ENCODE measurements at places on chromosomes 5 and 9.

GRCh38 chr5:58241389-58241788, 218.5 kb downstream of the PLK2 start:
- no peak for DNase-seq

DNA sequence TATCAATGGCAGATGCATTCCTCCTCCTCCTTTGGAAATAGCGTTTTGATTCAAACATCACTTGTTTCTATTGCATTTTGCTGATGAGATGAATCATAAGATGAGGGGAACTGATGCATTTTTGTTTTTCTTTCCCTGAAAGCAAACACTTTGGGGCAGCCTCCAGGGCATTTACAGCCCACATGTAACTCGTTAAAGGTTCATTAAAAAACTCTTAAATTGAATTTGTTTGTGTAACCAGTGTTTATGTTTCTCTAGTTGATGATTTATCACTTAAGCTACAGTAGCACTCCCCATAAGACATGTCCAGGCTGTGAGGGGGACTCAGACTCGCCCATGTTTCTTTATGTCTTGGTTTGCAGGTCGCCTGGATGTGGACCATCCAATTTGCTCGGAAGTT, 246.1 kb upstream of the ANKH start:
- DNase-seq: no peak

GRCh38 chr5:56910210-56910965, 992 bp downstream of the SETD9 start:
- no peak for DNase-seq

DNA sequence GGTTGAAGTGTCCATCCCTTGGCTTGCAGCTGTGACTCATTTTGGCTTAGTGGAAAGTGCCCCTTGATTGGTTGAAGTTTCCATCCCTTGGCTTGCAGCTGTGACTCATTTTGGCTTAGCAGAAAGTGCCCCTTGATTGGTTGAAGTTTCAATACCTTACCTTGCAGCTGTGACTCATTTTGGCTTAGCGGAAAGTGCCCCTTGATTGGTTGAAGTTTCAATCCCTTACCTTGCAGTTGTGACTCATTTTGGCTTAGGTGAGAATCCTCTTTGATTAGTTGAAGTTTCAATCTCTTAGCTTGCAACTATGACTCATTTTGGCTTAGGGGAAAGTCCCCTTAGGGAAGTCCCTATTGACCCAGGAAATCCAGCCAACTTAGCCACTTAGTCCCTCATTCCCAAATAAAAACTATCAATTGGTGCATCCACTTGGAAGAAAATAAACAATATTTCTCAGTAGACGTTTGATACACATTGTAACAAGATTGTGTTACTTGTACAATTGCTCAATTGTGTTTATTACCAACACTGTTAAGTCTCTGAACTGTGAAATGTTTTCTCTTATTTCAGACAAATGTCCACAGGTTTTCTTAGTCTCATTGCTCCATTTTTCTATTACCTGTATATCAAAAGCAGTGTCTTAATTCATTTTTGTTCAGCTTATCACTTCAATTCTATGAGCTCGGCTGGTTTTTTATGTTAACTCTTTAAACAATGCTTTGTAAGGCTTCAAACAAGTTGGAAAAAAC, 2308.8 kb upstream of the ACO1 start:
- DNase-seq: no peak

DNA sequence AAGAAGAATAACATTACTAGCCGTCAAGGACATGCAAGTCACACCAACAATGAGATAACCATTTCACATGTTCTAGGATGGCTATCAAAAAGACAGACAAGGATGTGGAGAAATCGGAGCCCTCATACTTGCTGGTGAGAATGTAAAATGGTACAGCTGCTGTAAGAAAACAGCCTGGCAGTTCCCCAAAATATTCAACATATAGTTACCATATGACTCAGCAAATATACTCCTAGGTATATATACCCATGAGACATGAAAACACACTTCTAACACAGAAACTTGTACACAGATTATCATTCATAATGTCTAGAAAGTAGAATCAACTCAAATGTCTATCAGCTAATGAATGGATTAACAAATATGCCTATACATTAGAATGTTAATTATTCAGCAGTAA, 105.4 kb upstream of the PCAT7 start:
- no peak for DNase-seq

DNA sequence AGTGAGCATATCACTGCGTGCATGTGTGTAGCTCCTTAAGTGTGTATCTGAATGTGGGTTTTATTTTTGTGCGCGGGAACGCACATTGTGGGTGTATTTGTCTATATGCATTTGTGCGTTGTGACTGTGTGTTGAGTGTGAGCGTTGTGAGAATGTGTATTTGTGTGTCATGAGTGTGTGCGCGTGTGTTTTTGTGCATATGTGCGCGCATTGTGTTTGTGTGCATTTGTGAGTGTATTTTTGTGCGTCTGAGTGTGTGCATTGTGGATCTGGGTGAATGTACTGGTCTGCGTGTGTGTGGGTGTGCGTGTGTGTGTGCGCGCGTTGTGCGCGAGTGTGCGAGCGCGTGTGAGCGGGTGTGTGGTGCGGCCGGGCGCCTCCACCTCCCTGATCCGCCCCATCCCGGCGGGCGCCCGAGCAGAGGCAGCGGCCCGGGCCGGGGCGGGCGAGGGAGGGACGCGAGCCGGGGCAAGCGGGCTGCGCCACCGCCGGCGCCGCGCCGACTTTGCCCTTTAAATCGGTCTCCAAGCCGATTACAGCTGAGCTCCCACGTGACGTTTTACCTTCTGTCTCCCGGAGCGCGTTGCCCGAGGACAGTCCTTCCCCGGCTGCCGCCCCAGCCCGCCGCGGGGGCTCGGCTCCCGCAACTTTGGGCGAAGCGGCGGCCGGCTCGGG, at the start of gene RASGRF2:
RASGRF2 (plus strand) TSS at position 596 of the 675 bp plus-strand sequence. CDS start 376 bp downstream, outside the sequence.
- peak; percentile 35 for DNase-seq

DNA sequence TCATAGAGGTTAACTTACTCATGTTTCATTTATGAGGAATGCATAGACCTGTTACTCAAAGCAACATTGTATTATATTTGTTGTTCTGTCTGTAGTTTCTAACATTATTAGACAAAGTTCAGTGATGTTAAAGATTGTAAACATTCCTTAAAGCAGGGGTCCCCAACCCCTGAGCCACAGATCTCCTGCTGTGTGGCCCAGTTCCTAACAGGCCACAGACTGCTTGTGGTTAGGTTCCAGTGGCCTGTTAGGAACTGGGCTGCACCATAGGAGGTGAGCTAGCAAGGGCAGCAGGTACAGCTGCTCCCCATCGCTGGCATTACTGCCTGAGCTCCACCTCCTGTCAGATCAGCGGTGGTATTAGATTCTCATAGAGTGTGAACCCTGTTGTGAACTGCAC, 181.1 kb downstream of the KDM4C start:
- DNase-seq: no peak

GRCh38 chr5:140988100-140988499, 21.8 kb downstream of the PCDHAC2 start:
- DNase-seq: no peak

GRCh38 chr9:5624655-5625054, 4.3 kb upstream of the RIC1 start:
- DNase-seq: no peak

- no peak for DNase-seq
These were observed 7.6 kb upstream of the GRPEL2 start for GRCh38 chr5:149337736-149338135.

GRCh38 chr9:99003308-99003707, 59.6 kb downstream of the COL15A1 start:
- no peak for DNase-seq

- no peak for DNase-seq
These were observed 27.3 kb downstream of the ANP32B start for GRCh38 chr9:98010445-98010844.

- DNase-seq: no peak
These were observed 7.3 kb downstream of the GCNT1 start for GRCh38 chr9:76466299-76466605.

DNA sequence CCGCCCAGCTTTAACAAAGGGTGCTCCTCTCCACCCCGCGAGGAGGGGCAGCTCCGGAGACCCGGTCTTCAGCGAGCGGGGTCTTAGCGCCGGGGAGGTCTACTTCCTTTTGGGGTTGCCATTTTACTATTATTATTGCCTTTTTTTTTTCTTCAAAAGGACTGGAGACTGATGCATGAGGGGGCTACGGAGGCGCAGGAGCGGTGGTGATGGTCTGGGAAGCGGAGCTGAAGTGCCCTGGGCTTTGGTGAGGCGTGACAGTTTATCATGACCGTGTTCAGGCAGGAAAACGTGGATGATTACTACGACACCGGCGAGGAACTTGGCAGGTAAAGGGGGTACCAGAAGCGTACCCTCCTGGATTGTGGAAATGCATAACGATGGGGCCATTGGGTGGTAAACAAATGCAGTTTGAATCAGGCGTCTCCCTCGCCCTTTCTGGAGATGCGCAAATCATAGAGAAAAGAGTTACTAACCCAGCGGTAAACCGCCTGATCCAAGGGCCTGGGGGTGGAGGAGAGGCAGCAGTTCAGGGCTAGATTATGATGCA, 1.2 kb downstream of the DAPK1 start:
- no peak for DNase-seq

- DNase-seq: no peak
These were observed 4.4 kb upstream of the GTF3C5 start for GRCh38 chr9:133026426-133026825.

DNA sequence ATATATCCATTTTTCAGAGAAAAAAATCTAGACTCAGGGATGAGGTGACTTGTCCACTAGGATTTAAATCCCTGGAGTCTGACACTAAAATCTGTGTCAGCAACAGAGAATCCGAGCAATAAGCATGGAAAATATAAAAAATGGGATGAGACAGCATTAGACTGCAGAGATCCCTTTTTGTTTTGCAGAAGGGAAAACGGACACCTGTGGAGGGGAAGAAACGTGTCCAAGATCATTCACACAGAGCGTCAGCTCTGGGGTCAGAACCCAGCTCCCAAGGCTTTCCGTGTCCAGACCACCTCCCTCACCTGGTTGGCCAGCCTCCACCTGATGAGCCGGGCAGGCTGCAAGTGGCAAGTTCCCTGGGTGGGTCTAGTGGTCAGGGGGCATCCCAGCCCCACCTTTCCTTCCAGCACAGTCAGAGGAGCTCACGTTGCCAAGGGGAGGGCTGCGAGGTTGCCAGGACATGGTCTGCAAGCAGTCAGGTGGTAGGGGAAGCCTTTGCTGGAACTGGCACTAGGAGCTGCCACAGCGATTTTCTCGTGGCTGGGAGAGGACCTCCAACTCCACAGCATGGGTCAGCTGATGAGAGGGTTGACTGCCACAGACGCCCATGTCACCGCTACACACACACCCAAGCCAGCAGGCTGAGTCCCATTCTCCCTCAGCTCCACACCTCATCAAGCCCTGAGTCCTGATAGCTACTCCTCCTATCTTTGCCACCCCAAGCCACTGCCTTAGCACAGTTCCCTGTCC, 65.9 kb upstream of the CPLX2 start:
- no peak for DNase-seq

GRCh38 chr5:157292599-157292998, 26.7 kb downstream of the CYFIP2 start:
- no peak for DNase-seq

GRCh38 chr9:37155601-37156000, 35.2 kb downstream of the ZCCHC7 start:
- no peak for DNase-seq

DNA sequence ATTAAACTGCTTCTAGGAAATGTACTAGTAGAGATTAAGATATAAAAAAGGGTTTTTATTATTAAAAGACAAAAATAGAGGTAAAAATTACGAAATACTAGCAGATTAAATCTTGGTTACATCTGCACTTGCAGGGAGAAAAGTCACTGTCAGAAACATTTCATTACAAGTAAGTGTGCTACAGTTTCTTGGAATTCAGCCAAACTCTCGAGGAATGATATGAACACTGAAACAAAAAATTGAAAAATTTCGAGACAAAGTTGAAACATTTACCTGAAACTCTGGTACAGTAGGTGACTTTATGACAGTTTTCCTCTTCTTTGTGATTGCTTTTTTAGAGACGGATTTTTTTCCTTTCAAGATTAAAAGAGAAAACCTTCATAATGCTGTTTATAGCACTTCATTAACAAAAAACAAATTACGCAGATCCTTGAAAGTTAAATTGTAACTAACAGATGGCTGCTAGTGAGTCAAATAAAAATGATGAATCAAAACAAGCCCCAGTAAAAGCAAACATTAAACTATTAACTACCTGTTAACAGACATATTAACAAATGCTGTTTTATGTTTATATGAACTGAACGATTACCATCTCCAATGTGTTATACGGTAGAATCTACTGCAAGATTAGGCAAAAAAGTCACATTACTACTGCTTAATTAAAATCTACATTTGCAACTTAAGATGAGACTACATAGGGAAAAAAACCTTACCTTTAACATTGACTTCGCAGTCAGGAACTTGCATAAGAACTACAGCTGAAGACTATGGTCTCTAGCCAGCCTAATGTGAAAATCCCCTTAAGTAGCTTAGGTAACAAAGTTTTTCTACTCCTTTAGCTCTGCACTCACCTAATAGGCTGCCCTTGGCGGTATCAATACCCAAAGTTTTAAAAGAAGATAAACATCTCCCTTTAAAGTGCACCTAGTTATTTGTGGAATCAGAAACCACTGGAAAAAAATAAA, 61.4 kb downstream of the RANBP6 start:
- DNase-seq: no peak

DNA sequence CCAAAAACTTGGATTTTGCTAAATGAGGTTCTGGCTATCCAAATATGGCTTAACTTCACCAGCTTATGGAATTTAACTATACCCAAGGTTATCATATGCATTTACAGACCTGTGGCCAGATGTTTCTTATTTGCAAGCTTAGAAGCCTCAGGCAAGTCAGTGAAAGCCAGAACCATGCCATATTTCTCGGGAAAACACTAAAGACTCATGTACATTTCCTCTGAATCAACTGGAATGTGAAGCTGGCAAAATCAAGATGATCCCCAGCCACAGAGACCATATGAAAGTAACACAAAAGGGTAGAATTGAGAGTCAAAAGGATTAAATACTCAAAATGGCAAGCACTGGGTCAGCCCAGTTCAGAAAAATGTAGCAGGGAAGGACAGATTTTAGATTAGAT, 76.4 kb upstream of the SLC1A1 start:
- no peak for DNase-seq

- no peak for DNase-seq
These were observed 1577.3 kb upstream of the C9orf72 start for GRCh38 chr9:29150606-29151005.

DNA sequence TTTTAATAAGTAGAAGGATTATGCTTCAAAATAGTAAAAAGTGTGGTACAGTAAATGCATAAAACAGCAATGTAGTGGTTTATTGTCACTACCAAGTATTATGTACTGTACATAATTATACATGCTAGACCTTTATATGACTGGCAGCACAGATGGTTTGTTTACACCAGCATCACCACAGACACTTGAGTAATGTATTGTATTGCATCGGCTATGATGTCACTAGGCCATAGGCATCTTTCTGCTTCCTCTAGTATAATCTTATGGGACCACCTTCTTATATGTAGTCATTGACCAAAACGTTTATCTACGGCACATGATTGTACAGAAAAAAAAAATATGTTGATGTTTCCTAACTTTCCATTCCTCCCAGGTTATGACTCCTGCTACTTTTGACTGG, 31.9 kb upstream of the SSBP2 start:
- DNase-seq: no peak

GRCh38 chr9:38662763-38663593, 42.6 kb upstream of the ANKRD18A start:
- no peak for DNase-seq

Data from caudate nucleus (tissue), 63 donors.